ENCODE measurements at places on chromosomes 2 and 18.

- DNase-seq, result no peak
Observed at GRCh38 chr2:207180741-207181140, 15.0 kb upstream of the KLF7 start.

DNA sequence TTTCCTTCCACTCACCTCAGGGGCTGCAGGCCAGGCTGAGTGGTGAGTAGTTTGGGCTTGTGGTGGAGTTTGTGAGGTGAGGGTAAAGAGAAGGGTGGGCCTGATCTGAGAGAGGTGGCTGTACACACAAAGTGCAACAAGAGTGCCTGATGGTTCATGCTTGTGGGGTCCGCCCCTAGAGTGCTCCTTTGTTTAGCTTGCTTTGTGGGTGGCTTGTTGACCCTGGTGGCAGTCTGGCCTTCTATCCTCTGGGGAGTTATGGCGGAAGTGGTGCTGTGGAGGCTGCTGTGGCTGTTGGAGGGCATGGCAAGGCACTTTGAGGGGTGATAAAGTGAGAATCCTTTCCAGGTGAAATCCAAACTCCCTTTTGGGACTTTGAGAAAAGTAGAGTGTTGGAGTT is 10.6 kb downstream of the UBE2F start:
- no peak for DNase-seq

DNA sequence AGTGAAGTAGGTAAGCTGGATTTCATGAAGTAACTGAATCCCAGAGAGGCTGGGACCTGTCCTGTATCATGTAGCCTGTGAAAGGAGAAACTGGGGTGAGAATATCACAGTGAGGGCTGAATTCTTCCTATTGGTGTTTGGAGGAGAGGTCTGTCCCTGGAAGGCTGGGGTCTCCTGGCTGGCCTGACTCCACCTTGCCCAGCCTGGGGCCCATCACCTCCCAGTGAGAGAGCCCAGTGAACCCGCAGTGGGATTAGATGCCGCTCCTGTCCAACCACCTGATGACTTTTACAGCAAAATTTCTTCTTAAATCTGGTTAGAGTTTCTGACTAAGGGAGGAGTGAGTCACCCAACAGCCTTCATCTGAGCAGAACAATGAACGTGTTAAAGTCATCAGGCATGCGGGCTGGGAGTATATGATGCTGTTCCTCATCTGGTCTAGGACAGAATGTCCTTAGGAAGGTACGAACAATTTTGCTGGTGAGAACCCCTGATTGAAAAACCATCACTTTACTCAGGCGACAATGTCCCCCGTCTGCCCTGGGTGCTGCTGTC is 152.9 kb downstream of the LPIN1 start:
- DNase-seq, result peak; percentile 33

DNA sequence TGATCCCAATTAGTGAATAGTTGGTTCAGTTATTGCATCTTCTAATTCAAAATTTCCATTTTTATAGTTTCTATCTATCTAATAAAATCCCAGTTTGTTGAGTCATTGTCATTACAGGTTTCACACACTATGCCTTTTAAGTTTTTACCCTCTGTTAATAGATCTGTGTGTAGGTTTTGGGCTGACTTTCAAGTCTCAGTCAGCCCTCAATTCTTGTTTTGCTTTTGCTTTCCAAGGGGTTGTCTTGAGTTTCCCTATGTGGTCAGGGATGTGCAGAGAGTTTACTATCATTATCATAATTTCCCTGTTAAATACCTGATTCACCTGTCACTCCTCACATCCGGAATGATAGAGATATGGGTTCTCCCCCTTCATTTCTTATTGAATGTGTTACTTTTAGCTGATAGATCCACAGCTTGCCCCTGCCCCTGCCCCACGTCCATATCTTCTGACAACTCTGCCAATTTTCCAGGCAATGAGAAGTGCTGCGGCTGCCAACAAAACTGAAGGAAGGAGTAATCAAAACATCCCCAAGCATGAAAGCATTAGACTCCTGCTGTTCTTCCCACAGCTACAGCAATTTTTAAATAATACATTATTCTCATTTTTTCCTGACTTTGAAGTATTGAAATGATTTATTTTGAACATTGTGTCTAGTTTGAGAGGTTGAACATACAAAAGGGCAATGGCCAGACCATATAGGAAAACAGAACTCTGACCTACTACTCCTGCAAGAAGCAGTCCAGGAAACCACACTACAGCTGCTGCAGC is 1064.8 kb downstream of the SUCLG1 start:
- DNase-seq, result no peak

DNA sequence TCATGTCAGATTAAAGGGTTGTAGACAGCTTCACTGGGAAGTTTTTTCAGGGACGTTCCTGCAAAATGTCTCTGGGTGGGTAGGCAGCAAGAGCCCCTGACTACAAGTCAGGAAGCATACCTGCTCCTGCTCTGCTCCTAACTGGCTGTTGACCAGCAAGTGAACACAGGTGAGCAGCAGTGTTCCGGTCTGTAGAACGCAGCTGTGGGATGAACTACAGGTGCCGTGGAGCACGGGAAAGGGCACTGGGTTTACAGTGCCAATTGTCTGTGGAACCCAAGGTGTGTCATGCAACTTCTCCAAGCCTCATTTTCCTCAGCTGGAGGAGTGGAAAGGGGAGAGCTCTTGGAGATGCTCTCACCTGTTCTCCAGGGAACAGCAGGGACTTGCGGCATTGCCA is 6.6 kb downstream of the ASB18 start:
- DNase-seq, result no peak

GRCh38 chr2:128756365-128756717 is 437.7 kb upstream of the HS6ST1 start:
- DNase-seq, result no peak

GRCh38 chr2:47259829-47260228 is 104.7 kb upstream of the STPG4 start:
- DNase-seq, result no peak

DNA sequence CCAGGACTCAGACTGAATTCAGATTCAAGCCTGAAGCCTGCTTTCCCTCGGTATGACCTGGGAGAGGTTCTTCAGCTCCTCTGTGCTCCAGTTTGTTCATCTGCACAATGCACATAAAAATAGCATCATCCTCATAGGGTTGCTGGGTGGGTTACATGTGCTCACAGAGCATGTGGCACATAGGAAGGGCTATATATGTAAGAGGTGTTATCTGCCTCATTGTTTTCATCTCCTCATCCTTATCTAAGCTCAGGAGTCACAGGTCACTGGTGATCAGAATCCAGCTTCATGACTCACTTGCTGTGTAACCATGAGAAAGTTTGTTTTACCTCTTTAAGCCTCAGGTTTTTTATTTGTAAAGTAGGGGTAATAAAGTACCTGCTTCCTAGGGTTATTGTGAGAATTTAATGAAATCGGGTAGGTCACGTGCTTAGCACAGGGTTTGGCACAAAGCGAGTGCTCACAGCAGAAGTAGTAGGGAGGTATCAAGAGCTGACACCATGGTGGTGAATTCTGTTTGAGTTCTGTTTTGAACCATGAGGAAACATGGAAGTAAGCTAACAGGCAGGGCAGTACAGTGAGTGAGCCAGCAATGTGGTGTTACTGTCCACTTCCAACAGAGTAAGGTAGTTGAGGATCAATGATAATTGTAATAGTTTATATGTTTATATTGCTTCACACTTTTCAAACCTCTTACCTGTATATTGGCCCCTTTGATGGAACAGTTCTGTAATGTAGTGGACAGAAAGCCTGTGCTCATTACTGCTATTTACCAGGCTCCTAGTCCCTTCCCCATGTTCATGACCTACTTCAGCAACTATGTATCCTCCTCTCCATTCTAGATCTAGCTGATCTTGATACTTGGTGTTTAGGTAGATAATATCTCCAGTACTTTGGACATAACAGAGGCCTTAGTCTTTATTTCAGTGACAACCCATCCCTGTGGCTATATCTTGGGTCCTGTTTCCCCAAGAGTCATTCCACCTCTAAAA is 141.4 kb upstream of the LTBP1 start:
- DNase-seq, result no peak

DNA sequence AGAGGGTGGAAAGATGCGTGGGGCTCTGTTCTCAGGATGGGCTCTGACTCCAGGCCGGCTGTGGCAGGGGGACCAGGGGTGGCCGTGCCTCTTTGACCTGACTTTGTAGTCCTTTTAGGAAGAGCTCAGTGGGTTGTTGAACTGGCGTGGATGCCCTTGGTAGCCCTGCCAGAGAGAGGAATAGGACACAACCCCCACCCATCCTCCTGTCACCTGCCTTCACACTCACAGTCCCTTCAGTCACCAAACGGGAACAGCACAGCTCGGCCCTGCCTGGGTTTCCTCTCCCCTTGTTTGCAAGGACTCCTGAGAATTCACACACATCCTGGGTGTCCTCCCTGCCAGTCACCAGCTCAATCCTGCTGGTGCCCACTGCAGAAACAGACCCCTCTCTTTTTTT is 20.1 kb upstream of the MRPL33 start:
- no peak for DNase-seq

DNA sequence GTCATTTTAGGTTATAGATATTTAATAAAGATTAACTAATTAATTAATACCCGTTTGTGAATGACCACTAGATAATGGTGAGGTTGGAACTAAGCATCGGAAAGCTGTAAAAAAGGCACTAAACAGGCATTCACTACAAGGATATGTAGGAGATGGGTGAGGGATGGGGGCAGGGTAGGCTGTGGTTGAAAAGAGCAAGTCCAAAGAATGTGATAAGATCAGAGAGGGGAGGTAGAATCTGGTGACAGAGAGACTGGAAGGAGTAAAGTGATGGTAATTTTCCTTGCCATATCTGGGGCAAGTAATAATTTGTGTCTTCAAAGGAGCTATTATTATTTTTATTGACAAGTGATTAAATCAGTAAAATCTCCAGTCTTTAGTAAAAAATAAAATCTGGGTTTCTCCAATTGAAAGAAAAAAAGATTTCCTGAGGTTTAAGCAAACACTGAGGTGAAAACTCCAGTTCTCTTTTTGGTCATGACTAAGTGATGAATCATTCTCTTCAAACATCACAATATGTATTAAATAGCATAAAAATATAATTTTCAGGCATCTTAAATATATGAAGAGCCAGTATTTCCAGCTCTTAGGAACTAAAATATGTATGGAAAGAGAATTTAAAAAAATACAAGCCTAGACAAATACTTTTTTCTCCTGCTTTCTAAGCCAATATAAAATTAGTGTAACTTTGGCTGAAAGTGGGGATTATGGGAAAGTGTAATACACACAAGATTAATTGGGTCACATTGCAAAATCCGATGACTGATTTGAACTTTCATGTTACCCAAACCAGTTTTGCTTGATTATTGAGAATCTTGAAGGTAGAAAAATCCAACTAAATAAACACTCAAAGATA is 259.1 kb upstream of the RBMS1 start:
- no peak for DNase-seq

DNA sequence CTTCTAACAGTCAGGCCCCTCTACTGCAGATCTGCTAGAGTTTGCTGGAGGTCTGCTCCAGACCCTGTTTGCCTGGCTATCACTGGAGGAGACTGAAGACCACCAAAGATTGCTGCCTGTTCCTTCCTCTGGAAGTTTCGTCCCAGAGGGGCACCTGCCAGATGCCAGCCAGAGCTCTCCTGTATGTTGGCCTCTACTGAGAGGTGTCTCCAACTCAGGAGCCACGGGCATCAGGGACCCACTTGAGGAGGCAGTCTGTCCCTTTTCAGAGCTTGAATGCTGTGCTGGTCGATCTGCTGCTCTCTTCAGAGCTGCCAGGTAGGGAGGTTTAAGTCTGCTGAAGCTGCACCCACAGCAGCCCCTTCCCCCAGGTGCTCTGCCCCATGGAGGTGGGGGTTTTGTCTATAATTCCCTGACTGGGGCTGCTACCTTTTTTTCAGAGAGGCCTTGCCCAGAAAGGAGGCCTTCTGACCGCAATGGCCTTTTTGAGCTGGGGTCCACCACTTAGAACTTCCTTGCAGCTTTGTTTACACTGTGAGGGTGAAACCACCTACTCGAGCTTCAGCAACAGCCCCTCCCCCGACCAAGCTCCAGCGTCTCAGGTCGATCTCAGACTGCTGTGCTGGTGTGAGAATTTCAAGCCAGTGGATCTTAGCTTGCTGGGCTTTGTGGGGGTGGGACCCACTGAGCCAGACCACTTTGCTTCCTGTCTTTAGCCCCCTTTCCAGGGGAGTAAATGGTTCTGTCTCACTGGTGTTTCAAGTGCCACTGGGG is 566.0 kb downstream of the NR4A2 start:
- DNase-seq, result no peak

GRCh38 chr2:234258562-234259141 is 208.2 kb downstream of the SPP2 start:
- no peak for DNase-seq

- DNase-seq, result no peak
Observed at GRCh38 chr2:54077088-54077900, 38.1 kb upstream of the ACYP2 start.

DNA sequence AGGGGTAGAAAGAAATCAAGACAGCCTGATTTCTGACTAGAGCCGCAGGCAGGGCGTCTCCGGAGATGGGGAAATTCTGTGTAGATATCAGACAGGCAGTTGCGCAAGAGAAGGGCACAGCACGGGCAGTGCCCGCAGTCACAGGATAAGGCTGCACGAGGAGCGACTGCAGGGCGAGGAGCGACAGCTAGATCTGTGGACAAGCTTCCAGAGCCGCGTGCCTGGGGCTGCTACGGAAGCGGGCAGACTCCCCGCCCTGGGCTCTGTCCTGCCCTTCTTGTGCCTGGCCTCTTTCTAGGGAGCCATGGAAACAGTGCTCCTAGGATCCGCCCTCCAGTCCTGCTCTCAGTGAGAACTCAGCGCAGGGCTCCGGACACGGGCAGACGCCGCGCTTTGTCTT is 12.6 kb downstream of the MC5R start:
- DNase-seq, result no peak

- DNase-seq, result peak; percentile 5
Observed at GRCh38 chr2:199704358-199705238, 146.4 kb downstream of the FTCDNL1 start.

DNA sequence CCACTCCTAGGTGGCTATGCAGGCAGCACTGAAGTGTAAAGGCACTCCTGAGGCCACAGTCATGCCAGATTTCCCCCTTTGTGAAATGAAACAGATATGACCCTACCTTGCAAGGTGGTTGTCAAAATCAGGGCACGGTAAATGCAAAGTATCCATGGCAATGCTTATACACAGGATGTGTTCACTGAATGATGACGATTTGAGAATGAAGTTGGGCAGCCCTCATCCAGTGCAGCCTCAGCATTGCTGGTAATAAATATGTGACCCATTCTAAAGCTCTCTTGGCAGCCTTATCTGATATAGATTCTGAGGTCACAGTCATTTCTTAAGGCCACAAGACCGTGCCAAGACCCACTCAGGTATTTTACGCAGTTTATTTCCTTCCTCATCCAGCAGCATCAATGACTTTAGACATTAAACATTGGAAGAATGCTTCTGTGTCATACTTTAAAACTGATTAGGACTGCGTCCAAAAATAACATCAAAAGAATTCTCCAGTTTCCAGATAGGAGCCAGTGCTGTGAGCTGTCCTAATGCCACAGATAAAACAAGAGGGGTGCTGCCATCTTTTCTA is 125.5 kb upstream of the SERTAD2 start:
- peak; percentile 14 for DNase-seq

DNA sequence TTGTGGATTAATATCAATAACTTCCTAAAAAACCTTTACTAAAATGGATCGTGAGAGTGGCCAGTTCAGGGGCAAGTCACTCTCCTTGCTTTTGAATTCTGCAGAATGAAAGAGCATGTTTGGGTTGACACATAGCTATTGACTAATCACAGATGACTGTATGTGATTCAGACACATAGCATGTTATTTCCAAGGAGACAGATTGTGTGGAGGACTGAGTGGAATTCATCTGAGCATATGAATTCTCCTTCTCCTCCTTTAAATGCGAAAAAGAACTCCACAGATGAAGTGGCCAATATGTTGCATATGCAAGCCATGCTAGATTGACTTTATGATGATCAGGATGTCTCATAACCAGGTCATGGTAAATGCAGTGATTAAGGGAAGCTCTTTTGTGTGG is 249.4 kb upstream of the FAM98A start:
- DNase-seq, result peak; percentile 33

- DNase-seq, result no peak
Observed at GRCh38 chr18:36640021-36640952, 188.5 kb downstream of the TPGS2 start.

All from fibroblast of the conjunctiva (primary cell).